Activated T-cell treated with anti-CD3 and anti-CD28 coated beads, Interleukin-2, amount 50 U/mL, for 72 hours (primary cell): ENCODE measurements at places on chromosomes 3 and 15.

GRCh38 chr15:62183130-62183529, 18.0 kb upstream of the C2CD4B start:
- no peak for DNase-seq

DNA sequence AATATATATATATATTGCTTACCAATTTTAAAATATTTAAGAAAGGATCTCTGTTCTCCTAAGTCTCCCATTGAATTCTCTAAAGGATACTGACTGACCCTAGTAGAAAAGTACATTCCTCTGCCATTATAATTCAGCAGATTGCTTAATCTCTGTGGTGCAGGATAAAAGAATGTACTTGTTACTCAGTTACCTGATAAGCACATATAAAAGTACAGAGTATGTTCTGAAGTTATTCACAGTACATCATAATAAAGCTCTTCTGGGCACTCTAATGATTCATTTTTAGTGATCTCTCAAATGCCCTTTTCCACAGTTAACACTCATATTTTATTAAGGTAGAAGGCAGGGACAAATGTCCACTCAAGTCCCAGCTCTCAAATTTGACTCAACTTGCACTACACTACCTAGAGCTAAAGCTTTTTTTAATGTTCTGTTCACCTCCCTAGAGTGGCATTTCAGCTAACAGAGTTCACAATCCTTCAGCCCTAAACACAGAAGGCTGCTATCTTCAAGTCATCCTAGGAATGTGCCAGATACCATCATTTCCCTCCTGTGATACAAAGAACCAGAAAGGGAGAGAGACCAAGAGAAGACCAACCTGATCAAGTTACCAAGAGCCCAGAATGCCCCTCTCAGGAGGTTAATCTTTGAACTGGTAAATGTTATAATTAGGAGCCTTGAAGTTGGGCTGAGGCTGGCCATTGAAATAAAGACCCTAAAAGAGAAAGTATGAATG, 53.3 kb downstream of the MEIS2 start:
- no peak for DNase-seq

- no peak for DNase-seq
Observed at GRCh38 chr15:39407116-39407515, 173.8 kb upstream of the THBS1 start.

- no peak for DNase-seq
Observed at GRCh38 chr3:54819946-54820345, 107.9 kb downstream of the LRTM1 start.

DNA sequence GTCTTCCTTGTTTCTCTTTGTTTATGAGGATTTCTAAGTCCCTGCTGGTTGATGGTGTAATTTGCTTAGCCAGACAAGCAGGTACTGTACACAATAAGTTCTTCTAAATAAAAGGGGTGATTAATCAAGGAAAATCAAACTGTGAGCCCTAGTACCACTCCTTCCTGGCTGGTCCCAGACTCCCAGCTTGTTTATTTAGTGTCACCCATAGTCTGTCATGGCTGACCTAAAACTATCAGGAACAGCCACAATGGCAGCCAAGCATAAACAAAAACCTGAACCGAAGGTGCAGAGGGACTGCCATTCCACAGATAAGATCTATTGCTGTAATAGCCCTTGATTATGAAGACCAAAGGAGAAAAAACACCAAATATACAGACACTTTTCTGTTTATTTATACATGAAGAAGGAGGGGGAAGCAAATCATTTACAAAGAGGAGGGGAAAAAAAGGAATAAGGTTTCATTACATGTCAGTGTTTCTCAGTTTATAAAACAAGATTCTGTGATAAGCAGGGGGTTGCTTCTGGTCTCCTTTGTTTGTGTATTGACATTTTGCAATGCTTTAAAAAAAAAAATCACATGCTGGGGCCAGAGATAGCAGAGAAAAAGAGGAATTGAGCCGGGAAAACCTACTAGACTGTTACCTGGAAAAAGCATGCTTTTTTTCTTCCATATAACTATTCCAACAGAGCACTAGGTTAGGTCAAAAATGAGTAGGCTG, 182.4 kb upstream of the DPH6 start:
- DNase-seq: no peak

DNA sequence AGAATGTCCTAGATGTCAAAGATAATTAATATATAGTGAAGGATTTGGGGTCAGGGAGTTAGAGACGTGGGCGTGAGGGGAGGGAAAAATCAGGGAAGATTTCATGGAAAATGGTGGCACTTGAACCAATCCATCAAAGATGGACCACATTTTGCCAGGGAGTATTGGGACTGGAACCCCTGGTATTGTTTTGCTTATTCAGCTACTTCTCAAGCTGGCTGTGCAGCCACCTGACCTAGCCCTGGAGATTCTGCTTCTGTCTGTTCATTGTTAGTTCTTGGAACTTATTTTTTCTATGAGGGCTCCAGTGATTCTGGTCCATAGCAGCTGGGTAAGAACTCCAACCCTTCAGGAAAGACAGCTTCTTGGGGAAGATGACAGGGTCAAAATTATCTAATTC, 3.3 kb upstream of the THRB start:
- no peak for DNase-seq

DNA sequence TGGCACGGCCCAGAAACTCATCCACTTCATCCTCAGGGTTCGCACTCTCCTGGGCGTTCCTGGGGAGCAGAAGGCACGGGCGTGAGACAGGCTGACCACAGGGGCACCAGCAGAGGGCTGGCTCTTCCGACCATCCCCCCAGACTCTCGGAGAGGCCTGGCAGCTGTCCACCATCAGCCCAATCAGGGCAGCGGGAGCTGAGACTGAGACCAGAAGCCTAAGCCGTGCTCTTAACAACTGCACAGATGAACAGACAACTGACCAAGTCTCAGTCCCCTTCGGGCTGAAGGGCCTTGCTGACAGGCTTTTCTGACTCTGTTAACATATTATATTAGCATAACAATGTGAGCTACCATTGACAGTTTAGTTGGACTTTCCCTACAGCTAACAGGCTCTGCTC, 118.0 kb downstream of the SEC22A start:
- DNase-seq: no peak

DNA sequence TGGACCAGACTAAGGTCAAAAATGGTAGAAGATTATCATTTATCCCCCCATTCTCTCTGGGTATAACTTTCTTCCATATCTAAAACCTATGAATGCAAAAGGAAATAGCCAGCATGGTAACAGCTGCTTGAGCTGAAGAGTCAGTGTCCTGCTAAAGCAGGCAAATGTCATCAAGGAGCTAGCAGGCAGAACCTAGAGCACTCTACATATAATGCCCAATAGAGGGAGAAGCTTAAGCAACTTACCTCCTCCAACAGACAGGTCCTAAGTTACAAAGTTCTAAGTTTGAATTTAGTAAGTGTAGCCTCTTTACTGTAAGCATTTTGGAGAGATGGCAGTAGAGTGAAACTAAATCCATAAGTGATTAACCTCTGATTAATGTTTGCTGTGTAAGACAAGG, 7.7 kb downstream of the RAF1 start:
- no peak for DNase-seq

DNA sequence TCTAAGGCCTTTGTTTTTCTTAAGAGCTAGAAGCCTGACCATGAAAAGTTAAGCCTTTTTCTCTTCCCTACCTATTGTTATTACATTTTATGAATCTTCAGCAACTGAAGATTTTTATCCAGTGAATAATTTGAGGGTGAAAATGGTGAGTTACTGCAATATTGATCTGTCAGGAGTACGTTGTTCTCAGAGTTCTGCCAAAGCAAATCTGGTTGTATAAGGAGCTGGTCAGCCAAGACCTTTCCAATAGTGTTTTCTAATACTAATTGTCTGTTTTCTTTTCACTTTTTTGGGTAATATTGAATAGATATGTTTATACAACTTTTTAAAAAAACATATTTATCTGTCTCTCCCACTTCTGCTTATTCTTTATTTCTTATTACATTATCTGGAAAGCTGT, 15.0 kb downstream of the SPTSSB start:
- DNase-seq: no peak

GRCh38 chr3:65523878-65524277, 514.8 kb downstream of the MAGI1 start:
- no peak for DNase-seq

DNA sequence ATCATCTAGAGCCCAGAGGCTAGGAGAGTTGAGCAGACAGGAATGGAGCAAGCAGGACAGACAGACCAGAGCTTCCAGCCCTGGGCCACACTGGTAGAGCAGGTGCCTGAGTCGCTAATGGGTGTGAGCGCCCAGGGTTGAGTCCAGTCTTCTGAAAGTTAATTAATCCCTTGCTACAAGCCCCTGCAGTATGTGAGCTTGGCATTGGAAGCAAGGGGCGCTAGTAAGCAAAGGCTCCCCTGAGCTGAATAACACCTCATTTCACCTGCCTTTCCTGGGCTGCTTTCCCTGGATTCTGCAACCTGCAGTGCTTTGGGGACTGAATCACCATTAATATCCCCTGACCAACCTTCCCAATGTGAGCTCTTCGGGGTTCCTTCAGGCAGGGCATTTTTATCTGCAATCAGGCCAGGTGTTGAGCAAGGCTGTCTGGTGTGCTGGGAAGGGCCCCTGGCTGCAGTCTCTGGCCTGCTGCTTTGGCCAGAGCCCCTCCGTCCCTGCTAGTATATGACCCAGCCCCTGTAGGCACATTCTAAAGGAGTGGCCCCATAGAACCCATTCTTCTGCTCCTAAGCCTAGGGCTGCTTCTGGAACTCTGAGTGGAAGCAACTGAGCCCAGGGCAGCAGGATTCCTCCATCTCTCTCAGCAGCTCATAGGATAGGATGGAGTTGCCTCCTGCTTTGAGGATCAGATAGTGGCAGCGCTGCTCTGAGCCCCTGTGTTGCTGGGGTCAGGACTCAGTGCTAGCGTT, 45.1 kb upstream of the EPHB1 start:
- DNase-seq: no peak

DNA sequence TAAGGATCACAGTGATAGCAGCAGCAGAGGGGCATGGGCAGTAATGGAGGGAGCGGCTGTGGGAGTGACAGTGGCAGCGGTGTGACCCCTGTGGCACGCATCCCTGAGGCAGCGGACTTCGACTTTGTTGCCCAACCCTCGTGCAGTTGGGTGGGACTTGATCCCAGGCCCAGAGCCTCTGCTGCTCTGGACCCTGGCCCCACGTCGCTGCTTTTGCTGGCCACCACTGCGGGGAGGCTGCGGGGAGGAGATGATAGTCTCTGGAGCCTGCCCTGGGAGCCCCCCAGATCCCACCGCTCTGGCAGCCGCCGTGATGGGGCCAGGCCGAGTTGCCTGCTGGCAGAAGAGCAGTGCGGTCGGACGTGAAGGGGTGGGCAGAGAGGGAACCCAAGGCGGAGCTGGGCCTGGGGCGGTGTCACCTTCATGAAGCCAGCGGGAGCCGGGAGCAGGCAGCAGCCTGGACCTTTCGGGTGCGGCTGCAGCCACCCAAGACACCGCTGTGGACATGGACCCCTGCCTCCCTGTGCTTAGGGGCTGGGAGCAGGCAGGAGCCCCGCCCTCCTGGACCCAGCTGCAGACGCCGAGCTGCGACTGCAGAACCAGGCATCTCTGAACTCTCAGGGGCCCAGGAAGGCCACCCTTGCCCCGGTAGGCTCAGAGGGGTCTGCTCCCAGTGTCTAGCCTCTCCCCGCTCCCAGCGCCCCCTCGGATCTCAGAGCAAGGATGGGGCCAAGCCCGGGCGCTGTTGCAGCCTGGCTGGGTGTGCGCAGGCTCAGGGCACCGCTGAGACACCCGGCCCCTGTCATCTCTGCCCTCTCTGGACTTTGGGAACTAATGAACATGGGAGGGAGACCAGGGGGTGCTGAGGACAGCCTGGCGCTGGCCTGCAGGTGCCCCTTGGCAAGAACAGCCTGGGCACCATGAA, 38.3 kb downstream of the COMMD2 start:
- DNase-seq: no peak

DNA sequence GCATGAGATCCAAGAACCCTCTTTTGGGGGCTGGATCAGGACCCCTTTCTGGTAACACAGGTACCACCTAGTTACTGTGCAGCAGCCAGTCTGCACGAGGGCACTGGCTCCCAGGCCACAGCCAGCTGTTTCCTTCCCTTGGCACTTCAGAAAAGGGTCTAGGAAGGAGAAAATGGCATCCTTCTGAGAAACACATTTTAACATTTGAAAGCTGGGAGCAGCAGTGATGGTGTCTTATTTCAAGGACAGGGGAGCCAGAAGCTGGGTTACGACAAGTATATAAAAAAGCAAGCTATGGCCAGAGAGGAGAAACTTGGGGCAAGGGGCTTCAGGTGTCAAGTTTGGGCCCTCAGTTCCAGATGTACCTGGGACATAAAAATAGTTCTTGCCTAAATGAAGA, 282.8 kb downstream of the CTNNB1 start:
- DNase-seq: no peak

GRCh38 chr3:62132027-62132602, 241.2 kb downstream of the FEZF2 start:
- no peak for DNase-seq

DNA sequence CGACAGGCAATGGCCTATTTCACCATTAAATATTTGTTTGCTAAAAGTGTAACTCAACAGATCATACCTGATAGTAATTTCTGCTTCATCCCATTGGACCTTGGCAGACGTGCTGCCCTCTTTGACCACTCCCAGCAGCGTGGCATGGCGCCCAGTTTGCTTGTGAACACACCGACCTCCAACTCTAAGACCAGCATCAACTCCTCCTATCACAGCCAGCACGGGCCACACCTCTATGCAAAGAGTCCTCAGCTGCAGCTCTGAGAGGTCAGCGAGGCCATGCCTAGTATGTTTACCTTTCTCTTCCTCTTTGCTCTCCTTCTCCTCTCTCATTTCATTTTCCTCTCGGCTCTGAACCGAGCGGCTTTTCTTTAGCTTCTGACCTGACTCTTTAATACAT, 80.6 kb downstream of the FBXL22 start:
- DNase-seq: no peak

GRCh38 chr15:31266712-31267111, 59.9 kb upstream of the KLF13 start:
- no peak for DNase-seq

DNA sequence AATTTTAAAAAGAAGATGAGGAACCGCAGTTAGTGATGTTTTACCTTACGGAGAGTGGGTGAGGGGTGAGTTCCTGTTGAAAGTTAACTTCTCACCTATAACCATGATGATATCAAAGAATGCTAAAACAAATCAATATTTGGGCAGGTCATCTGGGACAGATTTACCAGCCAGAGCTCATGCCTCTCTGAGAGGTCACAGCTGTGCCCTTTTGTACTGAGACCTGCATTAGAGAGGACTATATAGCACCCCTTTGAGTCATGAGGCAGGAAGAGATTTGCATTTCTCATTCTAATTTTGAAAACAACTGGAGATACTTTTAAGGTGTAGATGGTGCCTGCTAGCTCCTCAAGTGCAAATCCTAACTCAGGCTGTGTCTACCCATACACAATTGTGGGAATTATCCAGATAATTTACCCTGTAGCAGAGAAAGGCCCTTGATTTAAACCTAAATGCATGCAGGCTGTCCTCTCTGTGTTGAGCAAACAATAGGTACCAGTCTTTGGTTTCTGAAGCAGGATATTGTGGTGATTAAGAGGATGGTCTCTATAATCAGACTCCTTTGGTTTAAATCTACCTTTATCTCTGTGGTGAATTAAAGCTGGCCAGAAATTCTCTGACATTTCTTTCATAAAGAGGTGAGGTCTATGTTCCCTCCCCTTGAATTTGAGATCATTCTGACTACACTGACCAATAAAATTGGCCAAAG, 5.8 kb upstream of the TM4SF4 start:
- DNase-seq: no peak
